ENCODE measurements at places on chromosomes 13 and 19.

GRCh38 chr13:95260031-95260525, 41.2 kb downstream of the ABCC4 start:
- no peak for DNase-seq

GRCh38 chr19:54558339-54558738, 15.3 kb upstream of the LILRA2 start:
- no peak for DNase-seq

DNA sequence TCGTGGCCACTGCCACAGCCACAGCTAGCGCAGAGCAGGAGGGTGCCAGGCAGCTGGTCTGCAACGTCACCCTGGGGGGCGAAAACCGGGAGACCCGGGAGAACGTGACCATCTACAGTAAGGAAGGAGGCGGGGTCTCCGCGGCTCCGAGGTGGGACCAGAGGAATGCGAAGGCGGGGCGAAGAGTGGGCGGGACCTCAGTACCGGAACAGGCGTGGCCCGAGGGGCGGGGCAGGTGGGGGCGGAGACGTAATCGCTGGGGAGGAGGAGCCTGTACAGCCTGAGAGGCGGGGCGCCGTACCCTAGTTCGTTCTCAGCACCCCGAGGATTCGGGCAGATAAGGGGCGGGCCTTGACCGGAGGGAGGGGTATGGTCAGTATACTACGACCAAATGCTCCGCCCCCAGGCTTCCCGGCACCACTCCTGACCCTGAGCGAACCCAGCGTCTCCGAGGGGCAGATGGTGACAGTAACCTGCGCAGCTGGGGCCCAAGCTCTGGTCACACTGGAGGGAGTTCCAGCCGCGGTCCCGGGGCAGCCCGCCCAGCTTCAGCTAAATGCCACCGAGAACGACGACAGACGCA, 2.5 kb downstream of the ICAM5 start:
- peak; percentile 65 for DNase-seq

GRCh38 chr13:44221657-44222056, 152.0 kb upstream of the SERP2 start:
- DNase-seq, result no peak

- no peak for DNase-seq
These were observed 240.3 kb downstream of the SPRY2 start for GRCh38 chr13:80100636-80101035.

DNA sequence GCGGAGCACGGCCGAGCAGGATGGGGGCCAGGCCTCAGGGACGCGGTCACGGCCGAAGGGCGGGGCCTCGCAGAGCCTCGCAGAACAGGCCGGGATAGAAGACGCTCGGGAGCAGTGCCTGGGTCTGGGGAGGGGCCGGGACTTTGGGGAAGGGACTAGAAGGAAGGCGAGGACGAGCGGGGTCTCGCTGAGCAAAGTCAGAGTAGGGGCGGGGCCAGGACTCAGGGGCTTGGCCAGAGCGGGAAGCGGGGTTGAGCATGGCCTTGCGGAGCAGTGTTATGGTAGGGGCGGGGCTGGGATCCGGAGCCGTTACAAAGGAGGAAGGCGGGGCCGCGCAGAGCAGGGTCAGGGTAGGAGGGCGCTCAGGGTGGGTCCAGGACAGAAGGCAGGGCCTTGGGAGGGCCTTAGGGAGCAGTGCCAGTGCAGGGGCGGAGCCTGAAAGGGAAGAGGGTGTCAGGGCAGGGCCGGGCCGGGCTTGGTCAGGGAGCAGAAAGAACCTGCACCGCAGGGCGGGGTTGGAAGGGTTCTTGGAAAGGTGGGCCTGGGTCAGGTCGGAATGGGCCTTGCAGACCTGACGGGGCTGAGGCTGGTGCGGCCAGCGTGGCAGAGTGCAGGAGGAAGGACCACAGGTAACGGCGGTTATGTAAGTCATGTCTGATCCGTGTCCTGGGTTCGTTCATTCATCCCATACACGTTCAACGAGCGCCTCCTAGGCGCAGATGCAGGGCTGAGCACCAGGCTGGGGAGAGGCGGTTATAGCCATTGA, 533 bp upstream of the ATP8B3 start:
- peak; percentile 96 for DNase-seq

DNA sequence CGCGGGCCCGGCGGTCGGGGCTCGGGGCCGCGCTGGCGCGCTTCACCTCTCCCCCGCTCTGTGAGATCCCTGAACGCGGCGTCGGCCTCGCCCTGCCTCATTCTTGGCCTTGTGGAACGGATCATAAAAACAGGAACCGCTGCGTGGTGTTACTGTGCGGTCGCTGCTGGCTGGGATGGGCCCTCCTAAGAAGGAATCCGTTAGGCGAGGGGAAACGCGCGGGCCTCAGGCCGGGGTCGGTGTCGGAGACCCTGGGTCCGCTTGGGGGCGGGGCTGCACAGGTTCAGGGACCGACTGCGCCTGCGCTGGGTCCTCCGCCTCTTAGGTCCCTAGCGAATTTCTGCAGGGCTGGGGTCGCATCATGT, 381 bp downstream of the CKAP2 start:
- peak; percentile 80 for DNase-seq

DNA sequence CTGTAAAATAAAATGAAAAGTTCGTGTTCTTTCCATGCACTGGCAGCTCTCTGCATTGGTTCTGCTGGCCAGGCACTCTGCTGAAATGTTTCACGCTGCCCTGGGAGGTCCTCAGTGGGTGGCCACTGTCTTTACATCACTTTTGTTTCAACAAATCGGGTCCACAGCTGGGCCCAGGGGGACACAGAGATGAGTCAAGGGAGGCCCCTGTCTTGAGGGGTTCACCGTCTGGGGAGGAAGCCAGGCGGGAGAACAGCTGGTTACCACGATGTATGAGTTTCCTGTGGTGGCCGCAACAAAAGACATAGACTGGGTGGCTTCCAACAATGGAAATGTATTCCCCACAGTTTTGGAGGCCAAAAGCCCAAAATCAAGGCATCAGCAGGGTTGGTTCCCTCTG, 5.1 kb upstream of the KLF2 start:
- DNase-seq, result no peak

GRCh38 chr13:65808061-65808460, 1422.1 kb downstream of the PCDH9 start:
- no peak for DNase-seq

DNA sequence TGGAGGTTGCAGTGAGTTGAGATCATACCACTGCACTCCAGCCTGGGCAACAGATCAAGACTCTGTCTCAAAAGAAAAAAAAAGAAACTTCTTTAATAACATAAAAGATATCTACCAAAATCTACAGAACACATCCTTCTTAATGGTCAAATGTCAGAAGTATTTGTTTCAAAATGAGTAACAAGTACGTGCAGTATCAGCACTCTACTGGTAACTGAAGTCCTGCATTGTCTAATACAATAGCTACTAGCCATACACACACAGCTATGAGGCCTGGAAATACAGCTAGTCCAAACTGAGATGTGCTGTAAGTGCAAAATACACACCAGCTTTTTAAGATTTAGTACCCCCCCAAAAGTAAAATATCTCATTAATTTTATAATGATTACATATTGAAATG, 88.1 kb downstream of the TSC22D1 start:
- DNase-seq, result no peak

DNA sequence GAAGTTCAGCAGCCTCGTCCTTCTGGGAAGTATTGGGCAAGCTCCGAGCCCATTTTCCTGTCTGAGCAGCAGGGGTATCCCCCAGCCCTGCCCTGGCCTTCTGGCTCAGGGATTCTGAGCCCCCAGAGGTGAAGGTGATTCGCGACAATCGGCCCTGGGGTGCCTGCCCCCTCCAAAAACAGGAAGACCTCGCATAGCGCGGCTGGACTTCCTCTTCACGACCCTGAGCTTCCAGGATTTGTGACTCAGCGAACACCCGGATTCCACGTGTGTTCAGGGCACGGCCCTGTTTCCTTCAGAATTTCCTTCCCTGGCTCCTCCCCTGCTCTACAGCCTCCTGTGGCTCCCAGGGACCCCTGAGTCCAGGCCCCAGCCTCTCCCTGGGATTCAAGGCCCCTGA, at the start of gene SEMA6B:
Gene SEMA6B (minus strand): TSS at position 116 of the 400 bp plus-strand sequence. CDS start 1,227 bp downstream, outside the sequence.
- DNase-seq, result no peak

DNA sequence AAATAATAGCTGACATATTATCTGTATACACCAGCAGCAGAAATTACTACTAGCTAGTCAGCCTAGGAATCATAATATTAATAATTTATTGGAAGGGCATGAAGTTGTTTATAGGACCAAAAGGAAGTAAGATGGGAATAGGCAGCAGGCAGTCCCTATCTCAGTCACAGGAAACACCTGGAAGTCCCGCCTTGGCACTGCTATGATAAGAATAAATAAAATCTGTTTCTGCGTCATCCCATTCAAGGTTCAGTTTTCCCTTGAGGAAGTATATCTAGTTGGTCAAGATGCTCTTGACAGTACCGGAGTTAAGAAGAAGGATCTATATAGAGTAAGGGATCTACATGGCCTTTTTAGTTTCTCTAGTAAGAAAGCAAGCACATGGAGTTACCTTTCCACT, 830.8 kb downstream of the DIAPH3 start:
- no peak for DNase-seq

DNA sequence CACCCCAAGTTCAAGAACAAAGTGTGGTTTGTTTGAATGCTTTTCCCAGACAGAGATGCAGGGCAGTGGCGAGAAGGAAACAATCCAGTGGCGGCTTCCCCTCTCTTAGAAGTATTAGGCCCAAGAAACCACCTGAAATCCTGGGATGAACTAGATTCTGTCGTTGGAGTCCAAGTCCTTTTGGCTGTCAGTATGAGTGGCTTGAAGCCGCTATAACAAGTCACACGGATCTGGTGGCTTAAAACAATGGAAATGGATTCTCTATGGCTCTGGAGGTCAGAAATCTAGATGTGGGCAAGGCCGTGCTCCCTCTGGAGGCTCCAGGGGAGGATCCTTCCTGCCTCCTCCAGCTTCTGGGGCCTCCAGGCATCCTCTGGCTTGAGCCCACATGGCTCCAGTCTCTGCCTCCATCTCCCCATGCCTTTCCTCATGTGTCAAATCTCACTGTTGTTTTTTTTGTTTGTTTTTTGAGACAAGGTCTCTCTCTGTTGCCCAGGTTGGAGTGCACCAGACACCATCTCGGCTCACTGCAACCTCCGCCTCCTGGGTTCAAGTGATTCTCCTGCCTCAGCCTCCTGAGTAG, 97.7 kb downstream of the GNG7 start:
- DNase-seq, result no peak

All from Caki2 (cell line).